Caco-2 (cell line): ENCODE measurements at places on chromosomes 4 and X.

- H3K36me3 ChIP-seq: no peaks in the 10 kb centered on the region
- H3K27ac ChIP-seq: no peak overlapping the region
- no peaks in the 10 kb centered on the region for H3K27me3 ChIP-seq
- H3K4me3 ChIP-seq: no peak overlapping the region
- no peak for DNase-seq
These were observed 226.0 kb downstream of the LDB2 start for GRCh38 chr4:16672421-16672820.

DNA sequence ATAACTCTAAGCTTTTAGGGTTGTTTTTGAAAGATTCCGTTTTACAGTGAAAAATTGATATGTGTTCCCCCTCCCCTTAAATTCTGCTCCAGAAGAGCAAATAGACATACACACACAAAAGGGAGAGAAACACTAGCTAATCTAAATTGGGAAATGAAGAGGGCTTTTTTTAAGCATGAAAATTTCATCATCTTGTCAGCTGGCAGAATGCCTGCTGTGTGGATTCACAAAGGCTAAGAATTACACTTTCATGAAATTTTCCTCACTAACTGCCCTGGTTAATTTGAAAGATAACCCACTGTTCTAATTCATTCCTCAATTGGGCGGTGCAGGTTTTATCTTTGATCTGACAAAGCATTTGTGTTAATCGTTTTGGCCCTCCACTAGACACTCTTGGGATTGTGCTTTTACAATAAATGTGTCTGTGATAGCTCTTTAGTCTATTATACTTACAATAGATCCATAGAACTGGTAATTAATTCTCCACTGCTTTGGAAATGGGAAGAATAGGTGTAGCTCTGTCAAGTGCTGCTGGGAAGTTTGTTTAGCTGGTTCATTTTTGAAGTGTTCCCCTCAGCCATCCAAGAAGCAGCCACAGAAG is 152.9 kb downstream of the POLA1 start:
- no peaks in the 10 kb centered on the region; the same call in 1 of the 2 replicates for H3K36me3 ChIP-seq
- no peak for DNase-seq
- no peaks in the 10 kb centered on the region for H3K27me3 ChIP-seq
- no peak overlapping the region for H3K27ac ChIP-seq
- H3K4me3 ChIP-seq: no peak overlapping the region

DNA sequence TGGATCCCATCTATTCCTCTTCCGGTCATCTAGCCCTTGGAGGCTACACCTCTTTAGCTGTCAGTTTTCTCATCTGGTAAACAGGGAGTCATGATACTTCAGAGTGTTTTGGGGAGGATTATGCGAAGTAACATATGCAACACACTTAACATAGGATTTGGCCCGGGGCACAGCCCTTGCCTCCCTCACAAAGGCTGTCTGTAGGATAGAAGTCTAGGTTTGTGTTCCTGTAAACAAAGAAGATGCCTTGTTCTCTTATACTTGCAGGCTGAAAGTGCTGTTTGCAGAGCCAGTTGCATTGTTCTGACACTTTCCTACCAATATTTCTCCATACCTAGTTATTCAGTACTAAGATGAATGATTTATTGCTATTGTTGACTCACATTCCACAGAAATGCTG is 2.2 kb upstream of the APELA start:
- peaks cover 45% of the 10 kb centered on the region for H3K4me1 ChIP-seq
- no peaks in the 10 kb centered on the region for H3K27me3 ChIP-seq
- no peak overlapping the region for H3K4me3 ChIP-seq
- H3K27ac ChIP-seq: no peak overlapping the region
- H3K36me3 ChIP-seq: no peaks in the 10 kb centered on the region
- DNase-seq: no peak

- no peak overlapping the region for H3K4me3 ChIP-seq
- H3K27ac ChIP-seq: no peak overlapping the region
- H3K36me3 ChIP-seq: peaks cover 3% of the 10 kb centered on the region; the same call in 1 of the 2 replicates
- no peak for DNase-seq
- peaks cover 28% of the 10 kb centered on the region for H3K4me1 ChIP-seq
- H3K27me3 ChIP-seq: no peaks in the 10 kb centered on the region
These were observed 27.0 kb downstream of the DHX15 start for GRCh38 chr4:24557026-24558025.

DNA sequence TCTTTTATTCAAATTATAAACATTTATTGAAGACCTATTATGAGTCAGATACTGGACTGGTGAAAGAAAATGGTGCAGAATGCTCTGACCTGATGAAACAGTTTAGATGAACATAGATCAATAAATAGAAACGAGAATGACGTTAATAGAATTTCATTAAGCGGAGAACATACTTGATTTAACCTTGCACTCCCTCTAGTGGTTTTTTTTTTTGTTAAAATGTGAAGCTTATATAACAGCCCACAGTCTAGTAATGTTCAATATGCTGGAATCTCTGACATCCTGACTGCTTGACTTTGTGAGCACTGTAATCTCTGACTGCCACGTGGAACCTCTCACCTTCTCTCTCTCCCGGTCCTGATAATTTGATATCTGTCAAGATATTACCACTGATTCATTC is 32.3 kb downstream of the HDAC8 start:
- no peak for DNase-seq
- no peaks in the 10 kb centered on the region for H3K4me1 ChIP-seq
- H3K27me3 ChIP-seq: no peaks in the 10 kb centered on the region
- no peaks in the 10 kb centered on the region for H3K36me3 ChIP-seq
- no peak overlapping the region for H3K4me3 ChIP-seq
- H3K27ac ChIP-seq: peak overlapping the region; percentile 48

- H3K4me3 ChIP-seq: no peak overlapping the region
- H3K36me3 ChIP-seq: no peaks in the 10 kb centered on the region
- no peak for DNase-seq
- no peaks in the 10 kb centered on the region for H3K27me3 ChIP-seq
These were observed 8.6 kb downstream of the SPATA4 start for GRCh38 chr4:176186671-176187395.

DNA sequence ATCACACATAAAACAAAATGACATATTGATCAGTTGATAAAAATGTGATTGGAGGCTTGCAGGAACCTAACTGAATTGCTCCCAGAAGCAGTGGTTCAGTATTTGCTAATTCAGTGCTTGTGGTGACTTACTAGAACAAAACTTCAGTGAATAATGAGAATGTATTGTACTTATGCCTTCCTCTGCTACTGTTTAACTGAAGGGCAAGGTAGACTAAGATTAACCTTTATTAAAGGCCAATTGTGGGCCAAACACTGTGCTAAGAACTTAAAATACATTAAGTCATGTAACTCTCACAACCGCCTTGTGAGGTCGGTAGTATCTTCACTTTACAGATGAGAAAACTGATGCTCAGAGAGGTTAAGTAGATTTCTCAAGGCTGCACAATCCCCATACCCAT is 14.9 kb downstream of the IGFBP7 start:
- no peaks in the 10 kb centered on the region for H3K27me3 ChIP-seq
- H3K36me3 ChIP-seq: no peaks in the 10 kb centered on the region
- no peak for DNase-seq
- H3K4me3 ChIP-seq: no peak overlapping the region
- H3K27ac ChIP-seq: no peak overlapping the region
- H3K4me1 ChIP-seq: 0 out of 2 replicates have a peak, but pooled peaks cover 6% of the 10 kb centered on the region

DNA sequence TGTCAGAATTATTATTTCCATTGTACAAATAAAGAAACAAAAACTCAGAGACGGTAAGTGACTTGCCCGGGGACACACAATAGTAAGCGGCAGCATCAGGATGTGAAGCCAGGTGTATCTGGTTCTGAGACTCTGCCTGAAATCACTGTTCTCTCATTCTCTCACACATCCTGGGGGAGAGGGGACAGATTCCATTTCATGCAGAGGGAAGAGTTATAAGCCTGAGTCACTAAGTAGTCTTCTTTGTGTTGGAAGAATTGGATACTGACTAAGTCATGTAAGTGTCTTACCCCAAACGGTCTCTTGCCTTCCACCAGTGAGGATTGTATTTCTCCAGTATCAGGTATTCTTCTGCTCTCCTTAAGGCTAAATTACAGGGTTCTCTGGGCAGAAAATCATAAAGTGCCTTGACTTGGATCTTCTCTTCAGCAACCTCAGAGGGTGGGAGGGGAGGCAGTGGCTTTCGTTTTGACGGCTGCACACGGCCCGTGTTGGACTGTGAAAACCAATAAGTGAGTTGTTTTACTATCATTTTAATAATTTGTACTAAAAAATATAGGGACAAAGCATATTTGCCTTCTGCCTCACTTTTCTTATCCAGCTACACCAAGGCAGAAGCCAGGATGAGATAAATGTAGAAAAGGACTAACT is 21.9 kb downstream of the TXK start:
- no peak for DNase-seq
- no peaks in the 10 kb centered on the region for H3K36me3 ChIP-seq
- H3K27ac ChIP-seq: no peak overlapping the region

GRCh38 chr4:5146248-5146647 is 95.0 kb downstream of the STK32B start:
- H3K36me3 ChIP-seq: no peaks in the 10 kb centered on the region
- no peak overlapping the region for H3K4me3 ChIP-seq
- no peaks in the 10 kb centered on the region for H3K27me3 ChIP-seq
- H3K27ac ChIP-seq: no peak overlapping the region

DNA sequence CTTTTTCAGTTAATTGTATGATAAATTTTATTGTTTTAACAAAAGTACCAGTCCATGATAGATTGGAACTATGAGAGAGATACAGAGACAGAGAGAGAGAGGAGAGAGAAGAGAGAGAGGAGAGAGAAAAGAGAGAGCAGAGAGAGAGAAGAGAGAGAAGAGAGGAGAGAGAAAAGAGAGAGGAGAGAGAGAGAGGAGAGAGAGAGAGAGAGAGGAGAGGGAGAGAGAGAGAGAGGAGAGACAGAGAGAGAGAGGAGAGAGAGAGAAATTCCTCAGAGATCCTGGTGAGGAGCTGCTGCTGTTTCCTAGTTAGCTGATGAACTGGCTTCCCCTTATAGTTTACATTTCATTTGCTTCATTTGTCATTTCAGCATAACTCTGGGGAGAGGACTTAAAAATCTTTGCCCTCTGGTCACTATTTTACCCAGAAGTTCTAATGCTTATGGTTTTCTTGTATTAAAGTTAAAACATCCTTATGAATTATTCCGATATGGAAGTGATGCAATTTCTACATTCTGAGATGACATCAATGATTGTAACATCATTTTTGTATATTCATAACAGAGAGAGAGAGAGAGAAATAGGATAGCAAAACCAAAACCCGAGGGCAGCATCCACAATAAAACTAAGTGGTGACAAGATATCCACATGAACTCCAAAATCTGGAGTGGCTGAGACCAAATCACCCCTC is 10.8 kb downstream of the CTAG1A start:
- no peaks in the 10 kb centered on the region for H3K4me1 ChIP-seq
- no peak overlapping the region for H3K27ac ChIP-seq
- no peak for DNase-seq
- no peaks in the 10 kb centered on the region for H3K36me3 ChIP-seq
- no peak overlapping the region for H3K4me3 ChIP-seq
- H3K27me3 ChIP-seq: no peaks in the 10 kb centered on the region

GRCh38 chr4:36039026-36039425 is 205.3 kb downstream of the ARAP2 start:
- no peaks in the 10 kb centered on the region for H3K27me3 ChIP-seq
- H3K4me1 ChIP-seq: no peaks in the 10 kb centered on the region
- no peaks in the 10 kb centered on the region for H3K36me3 ChIP-seq
- H3K27ac ChIP-seq: no peak overlapping the region
- DNase-seq: no peak
- no peak overlapping the region for H3K4me3 ChIP-seq

- no peak overlapping the region for H3K27ac ChIP-seq
- DNase-seq: peak; percentile 3
- no peaks in the 10 kb centered on the region for H3K4me1 ChIP-seq
These were observed 738.2 kb downstream of the ADGRL3 start for GRCh38 chr4:61938250-61938846.

DNA sequence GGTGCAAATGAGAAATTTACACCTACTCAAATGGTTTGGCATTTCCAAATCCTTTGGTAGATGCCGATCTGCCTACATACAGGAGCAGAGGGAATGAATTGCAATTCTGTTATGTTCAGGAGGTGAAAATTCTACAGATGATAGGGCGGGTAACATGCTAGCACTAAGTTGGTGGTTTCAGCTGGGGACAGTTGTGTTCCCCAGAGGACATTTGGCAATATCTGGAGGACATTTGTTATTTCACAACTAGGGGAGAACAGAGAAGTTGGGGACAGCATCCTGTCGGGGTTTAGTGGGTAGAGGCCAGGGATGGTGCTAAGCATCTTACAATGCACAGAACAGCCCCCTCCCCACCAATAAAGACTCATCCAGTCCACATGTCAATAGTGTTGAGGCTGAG is 96.5 kb upstream of the PUDP start:
- H3K36me3 ChIP-seq: no peaks in the 10 kb centered on the region
- no peak for DNase-seq
- H3K4me1 ChIP-seq: no peaks in the 10 kb centered on the region

- H3K27ac ChIP-seq: no peak overlapping the region
- no peak overlapping the region for H3K4me3 ChIP-seq
- H3K36me3 ChIP-seq: no peaks in the 10 kb centered on the region
- H3K27me3 ChIP-seq: no peaks in the 10 kb centered on the region
- H3K4me1 ChIP-seq: no peaks in the 10 kb centered on the region
- no peak for DNase-seq
These were observed 145.3 kb downstream of the ZNF518B start for GRCh38 chr4:10311939-10312338.

- H3K4me3 ChIP-seq: no peak overlapping the region
- no peak for DNase-seq
- H3K4me1 ChIP-seq: no peaks in the 10 kb centered on the region
- no peak overlapping the region for H3K27ac ChIP-seq
- no peaks in the 10 kb centered on the region for H3K27me3 ChIP-seq
- no peaks in the 10 kb centered on the region for H3K36me3 ChIP-seq
These were observed 19.7 kb upstream of the ALG13 start for GRCh38 chrX:111661241-111661640.

GRCh38 chrX:150375243-150375770 is 12.2 kb downstream of the MAMLD1 start:
- no peak overlapping the region for H3K4me3 ChIP-seq
- H3K4me1 ChIP-seq: no peaks in the 10 kb centered on the region
- no peak for DNase-seq
- H3K36me3 ChIP-seq: no peaks in the 10 kb centered on the region

DNA sequence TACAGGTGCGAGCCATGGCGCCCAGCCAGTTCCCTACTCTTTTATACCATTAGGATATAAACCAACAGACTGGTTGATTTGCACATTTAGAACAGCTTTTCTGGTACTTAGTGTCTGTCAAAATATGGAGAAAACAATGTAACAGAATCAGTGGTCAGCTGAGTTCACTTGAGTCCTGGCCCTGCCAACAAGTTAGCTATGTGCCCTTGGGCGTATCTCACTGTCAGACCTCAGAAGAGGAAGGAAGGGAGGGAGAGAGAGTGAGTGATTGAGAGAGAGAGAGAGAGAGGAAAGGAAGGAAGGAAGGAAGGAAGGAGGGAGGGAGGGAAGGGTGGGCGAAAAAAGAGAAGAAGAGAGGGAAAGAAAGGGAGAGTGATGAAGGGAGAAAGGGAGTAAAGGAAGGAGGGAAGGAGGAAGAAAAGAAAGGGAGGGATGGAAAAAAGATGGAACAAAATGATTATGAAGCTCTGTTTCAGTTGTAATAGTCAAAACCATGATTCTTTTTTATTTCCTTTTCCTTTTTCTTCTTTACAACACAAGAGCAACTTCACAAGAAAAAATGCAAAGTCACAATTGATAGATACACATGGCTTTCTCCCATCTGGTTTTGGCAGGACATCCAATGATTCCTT is 55.7 kb upstream of the PDGFRA start:
- no peak overlapping the region for H3K4me3 ChIP-seq
- 0 out of 2 replicates have a peak, but pooled peaks cover 4% of the 10 kb centered on the region for H3K4me1 ChIP-seq
- no peak overlapping the region for H3K27ac ChIP-seq
- H3K27me3 ChIP-seq: no peaks in the 10 kb centered on the region
